ENCODE measurements at places on chromosomes 7 and 10. TPM values are rescaled to one million over a fixed set of nuclear protein-coding genes. Genes with fewer than 3 reads are reported as not detected.

The TEX47 gene
- total RNA-seq = not detected

The HECW1 gene
- 2.3 TPM for total RNA-seq

- H3K27ac ChIP-seq = no peak overlapping the region
- no peak for DNase-seq
- no peaks in the 10 kb centered on the region for H3K4me1 ChIP-seq
- H3K36me3 ChIP-seq = peaks cover 23% of the 10 kb centered on the region
Measured at GRCh38 chr10:100209303-100209702, 20.1 kb downstream of the CHUK start.

DNA sequence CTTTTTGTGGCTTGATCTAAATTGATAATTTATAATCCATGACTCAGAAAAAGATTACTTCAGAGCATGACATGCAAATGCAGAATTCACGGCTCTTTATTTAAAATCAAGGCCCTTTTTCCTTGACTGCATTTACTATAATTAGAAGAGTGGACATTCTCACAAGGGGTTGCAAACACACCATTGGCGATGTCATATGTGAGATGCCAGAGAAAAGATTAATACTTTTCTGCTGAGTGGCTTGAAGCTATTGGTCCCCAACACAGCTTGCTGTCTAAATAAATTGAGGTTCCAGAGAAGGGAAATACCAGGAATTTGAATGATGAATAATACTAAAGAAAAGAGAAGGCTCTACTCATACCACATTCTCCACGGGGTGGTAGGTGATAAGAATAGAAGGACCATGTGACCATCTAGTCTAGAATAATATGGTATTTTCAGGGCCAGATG, 78.7 kb upstream of the ARID5B start:
- no peak overlapping the region for H3K4me3 ChIP-seq
- H3K4me1 ChIP-seq = no peaks in the 10 kb centered on the region
- no peaks in the 10 kb centered on the region for H3K36me3 ChIP-seq
- H3K27ac ChIP-seq = no peak overlapping the region
- H3K27me3 ChIP-seq = no peaks in the 10 kb centered on the region

The FAM25A gene
- not detected for total RNA-seq

Data from thoracic aorta (tissue), 2 donors.